A549 treated with Hydrocortisone at 1 μM for 4 hours (cell line): ENCODE measurements at places on chromosomes 2 and 18. TPM values are rescaled to one million over a fixed set of nuclear protein-coding genes. Genes with fewer than 3 reads are reported as not detected.

Gene FIGN
- 1.7 to 2.7 TPM (median 2.0 TPM) in 5 replicates for total RNA-seq

Gene MDH1
- 245 to 264 TPM (median 254 TPM) in 5 replicates for total RNA-seq

Gene SPR
- 90.6 to 139 TPM (median 127 TPM) in 5 replicates for total RNA-seq

Gene NOSTRIN
- total RNA-seq, result 1.3 to 2.7 TPM (median 2.1 TPM) in 5 replicates

Gene HOXD4
- 0.14 to 0.61 TPM (median 0.39 TPM) in 5 replicates for total RNA-seq

Gene PKDCC
- total RNA-seq, result 18.8 to 24.3 TPM (median 23.7 TPM) in 5 replicates

Gene PLEKHH2
- 1.5 to 2.4 TPM (median 2.1 TPM) in 5 replicates for total RNA-seq

Gene NETO1
- total RNA-seq, result not detected in 5 replicates
